ENCODE measurements at places on chromosomes 1 and 21.

- DNase-seq, result peak; percentile 95
These were observed 1.1 kb downstream of the BRWD1 start for GRCh38 chr21:39312112-39313041.

GRCh38 chr1:205350691-205351141 lies 6.0 kb downstream of the KLHDC8A start:
- no peak for DNase-seq

GRCh38 chr1:31238986-31239613 lies 587 bp downstream of the NKAIN1 start:
- no peak for DNase-seq

DNA sequence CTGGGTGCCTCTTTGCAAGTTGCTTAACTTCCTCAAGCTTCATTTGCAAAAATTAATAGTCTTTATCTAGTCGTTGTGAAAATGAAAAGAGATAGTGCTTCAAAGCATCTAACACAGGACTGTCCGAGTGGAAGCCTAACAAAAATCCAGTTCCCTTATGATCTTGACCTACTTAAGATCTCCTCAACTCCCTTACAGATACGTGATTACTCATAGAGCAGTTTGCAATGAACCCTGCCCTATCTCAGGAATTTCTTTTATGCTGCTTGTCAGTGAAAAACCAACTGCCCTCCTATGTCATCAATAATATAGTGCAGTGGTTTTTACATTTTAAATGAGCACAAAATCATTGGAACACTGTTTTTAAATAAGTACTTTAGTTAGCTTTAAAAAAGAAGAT lies 314.3 kb downstream of the BACH1 start:
- no peak for DNase-seq

GRCh38 chr1:68120136-68120791 lies 69.8 kb upstream of the DIRAS3 start:
- DNase-seq, result peak; percentile 50

- DNase-seq, result no peak
These were observed 17.5 kb upstream of the ZFP69B start for GRCh38 chr1:40432644-40433390.

GRCh38 chr1:171868217-171868803 lies 27.0 kb downstream of the DNM3 start:
- no peak for DNase-seq

- DNase-seq, result no peak
These were observed 1.8 kb upstream of the FCRL6 start for GRCh38 chr1:159800177-159800930.

DNA sequence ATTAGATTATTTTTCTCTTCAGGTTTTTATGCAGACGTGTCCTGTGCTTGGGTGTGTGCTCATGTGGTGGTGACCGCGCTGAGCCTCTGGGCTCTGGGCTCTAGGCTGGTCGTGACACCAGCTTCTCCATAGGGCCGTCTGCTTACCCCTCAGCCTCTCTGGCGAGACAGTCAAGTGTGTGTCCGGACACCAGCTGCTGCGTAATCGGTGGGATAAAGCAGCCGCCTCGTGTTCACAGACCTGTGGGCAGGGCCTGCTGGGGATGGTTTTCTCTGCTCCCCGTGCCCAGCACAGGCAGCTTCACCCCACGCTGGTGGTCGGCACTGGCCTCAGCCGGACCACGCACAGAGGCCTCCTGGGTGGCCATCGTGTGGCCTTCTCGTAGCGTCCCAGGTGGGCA lies 33.6 kb upstream of the DIP2A start:
- no peak for DNase-seq

- peak; percentile 50 for DNase-seq
These were observed 6.2 kb downstream of the LRRC3 start for GRCh38 chr21:44461464-44462001.

DNA sequence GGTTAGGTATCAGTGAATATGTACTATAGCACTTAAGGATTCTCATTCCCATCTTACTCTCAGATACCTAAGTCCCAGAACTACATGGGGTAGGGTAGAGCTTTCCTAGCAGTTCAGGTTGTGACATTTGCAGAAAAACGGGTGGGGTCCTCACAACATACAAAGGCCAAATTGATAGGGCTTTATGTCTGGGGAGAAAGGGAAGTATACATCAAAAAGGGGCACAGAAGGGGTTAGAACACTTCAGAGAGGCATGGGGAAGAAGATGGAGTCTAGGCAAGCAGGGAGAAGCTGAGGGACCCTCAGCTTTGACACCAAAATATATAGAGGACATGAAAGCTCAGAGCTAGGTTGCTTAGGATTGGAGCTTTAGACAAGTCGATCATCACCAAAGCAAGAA lies 3.6 kb downstream of the UROD start:
- no peak for DNase-seq

- no peak for DNase-seq
These were observed 8.7 kb downstream of the NFASC start for GRCh38 chr1:204879351-204879750.

GRCh38 chr1:206555473-206555935 lies 48.2 kb downstream of the RASSF5 start:
- DNase-seq, result no peak

GRCh38 chr1:155326631-155327037 lies 5.9 kb downstream of the RUSC1 start:
- DNase-seq, result no peak

DNA sequence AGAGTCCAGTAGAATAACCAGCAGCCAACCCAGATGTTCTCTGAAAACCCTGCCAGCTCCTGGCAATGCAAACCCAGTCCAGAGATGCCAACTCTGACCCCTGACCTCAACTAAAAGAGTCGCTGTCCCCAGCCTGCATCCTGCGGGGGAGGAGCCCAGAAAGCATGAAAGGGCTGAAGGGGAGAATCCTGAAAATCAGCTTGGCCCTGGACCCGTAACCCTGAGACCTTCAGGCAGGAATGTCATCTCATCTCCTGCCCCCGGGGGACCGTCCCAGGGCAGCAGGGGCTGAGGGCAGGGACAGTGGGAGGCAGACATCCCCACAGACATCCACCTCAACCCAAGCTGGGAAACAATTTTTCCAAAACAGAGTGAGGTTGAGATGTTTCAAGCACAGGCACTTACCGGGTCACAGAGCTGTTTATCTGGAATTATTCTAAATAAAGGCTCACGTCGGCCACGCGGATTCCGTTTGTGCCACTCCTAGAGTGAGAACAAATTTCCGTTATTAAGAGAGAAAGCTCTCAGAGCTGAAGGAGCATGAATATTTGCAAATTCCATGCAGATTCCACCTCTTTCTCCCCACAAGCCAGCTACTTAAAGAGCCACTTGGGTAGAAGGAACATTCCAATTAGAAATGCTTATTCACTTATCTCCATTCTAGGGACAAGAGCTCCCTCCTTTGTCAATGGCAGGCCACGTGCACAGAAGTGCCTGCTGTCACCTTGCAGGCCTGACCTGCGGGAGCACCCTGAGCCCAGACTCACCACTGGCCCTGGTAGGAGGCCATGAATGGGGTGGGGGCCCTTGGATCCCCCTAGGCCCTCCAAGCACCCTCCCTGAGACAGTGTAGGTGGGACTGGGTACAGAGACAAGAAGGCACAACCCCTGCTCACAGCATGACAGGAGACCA lies 240.1 kb downstream of the NPHP4 start:
- no peak for DNase-seq

DNA sequence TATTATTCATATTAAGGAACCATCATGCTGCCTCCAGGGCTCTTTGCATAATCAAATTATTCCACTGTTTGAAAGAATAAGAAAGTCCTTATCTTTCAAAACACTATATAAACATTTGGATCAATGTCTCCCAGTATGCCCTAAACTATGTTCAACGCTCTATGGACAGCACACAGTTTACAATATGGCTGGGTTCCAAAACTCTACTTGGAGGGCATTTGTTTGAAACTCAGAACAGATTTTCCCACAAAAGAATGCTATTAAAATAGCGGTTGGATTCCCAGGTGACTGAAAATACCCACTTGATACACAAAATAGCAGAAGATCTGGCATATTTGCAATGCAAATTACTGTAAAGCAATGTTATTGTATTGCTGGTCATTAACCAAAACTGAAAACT lies 3.2 kb downstream of the HAO2 start:
- DNase-seq, result no peak

GRCh38 chr21:28899744-28900143 lies 92.9 kb downstream of the LTN1 start:
- DNase-seq, result no peak

DNA sequence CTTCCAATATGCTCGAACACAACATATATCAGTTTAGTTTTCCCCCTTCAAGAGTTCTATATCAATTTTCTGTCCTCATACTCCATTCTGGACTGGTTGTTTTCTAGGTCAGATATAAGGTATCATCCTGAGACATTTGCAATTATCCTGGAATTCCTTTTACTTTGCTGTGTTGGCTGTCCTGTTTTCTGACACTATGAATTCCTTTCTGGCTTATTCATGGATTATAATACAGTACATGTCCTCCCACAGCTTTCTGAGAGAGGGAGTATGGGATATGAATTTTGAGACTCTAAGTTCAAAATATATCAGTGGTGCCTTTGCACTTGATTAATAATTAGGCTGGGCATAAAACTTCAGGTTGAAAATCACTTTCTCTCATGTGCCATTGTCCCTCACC lies 11.9 kb downstream of the PHTF1 start:
- no peak for DNase-seq

DNA sequence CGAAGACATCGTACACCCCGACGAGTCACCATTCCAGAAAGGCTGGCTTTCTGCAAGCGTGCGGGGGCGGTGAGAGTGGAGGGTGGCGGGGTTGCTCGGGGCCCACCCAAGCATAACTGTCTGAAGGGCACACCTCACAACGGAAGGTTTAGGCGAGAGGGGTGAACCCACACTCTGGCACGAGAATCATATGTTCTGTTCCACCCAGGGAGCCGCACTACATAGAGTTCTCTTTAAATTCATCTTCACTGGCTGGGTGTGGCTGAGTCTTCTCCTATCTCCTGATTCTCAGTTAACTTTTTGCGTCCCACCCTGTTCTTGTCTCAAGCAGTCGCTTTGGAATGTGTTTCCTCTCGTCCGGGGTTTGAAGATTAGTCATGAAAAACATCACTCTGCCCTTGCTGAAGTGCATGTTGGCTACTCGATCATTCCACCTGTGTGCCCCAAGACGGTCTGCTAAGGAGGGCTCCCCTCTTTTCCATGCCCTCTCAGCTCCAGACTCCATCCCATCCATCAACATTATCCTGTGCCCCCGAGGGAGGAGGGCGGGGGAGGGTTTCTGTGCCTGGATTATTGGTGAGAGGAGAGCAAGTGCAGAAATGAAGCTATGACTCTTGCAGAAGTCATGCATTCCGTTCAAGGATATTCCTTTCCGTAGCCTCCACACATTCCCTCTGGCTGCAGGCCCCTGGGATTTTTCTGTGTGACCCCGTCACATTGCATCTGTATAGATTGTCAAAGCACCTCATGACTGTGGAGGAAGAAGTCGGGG lies 53.5 kb upstream of the CD34 start:
- no peak for DNase-seq

GRCh38 chr21:39182016-39182415 lies 1.2 kb downstream of the PSMG1 start:
- no peak for DNase-seq

GRCh38 chr1:34529935-34530859 lies 224.7 kb upstream of the GJB5 start:
- peak; percentile 30 for DNase-seq

DNA sequence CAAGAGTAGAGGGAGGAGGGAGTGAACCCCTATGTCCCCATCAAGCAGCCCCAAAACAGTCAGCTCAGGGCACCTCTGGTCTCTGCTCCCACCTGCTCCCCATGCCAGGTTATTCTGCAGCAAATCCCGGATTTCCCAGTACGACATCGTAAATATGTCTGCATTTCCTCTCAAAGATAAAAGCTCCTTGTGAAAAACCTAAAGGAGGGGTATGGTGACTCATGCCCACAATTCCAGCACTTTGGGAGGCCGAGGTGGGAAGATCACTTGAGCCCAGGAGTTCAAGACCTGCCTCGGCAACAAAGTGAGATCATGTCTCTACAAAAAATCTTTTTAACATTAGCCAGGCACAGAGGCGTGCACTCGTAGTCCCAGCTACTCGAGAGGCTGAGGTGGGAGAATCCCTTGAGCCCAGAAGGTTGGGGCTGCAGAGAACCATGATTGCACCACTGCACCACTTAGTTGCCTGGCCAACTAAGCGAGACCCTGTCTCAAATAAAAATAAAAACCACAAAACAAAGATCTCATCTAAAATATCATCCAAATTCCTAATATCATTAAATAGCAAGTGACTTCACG lies 7.1 kb downstream of the ACOT7 start:
- DNase-seq, result no peak

GRCh38 chr1:235876402-235876841 lies 9.7 kb upstream of the LYST start:
- no peak for DNase-seq

GRCh38 chr1:52588535-52588934 lies 13.6 kb upstream of the GPX7 start:
- DNase-seq, result no peak

GRCh38 chr1:184299406-184299790 lies 87.4 kb upstream of the C1orf21 start:
- no peak for DNase-seq

DNA sequence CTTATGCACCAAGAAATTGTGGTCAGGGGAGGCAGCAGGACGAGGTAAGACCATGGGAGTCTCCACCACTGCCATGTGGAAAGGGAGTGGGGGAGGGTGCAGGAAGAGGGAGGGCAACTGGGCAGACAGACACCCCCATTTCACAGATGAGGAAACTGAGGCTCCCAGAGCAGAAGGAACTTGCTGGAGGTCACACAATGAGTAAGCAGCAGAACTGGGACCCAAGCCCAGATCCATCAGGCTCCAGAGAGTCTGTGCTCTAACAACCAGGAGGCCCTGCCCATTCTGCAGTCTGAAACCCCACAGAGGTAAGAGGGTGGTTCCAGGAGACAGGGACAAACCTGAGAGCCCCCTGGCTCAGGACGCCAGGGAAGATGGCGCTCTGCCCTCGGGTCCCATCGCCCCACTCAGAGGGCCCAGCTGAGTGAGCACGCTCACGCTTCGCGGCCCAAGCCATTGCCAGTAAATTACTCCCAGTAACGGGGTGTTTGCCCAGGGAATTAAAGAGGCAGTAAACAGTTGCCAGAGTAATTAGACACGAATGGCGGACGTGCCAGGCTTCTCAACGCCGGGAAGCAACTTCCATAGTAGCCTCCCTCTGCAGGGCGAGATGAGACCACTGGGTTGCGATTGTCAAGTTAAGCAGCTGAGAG lies 59.2 kb downstream of the MATN1 start:
- DNase-seq, result peak; percentile 34

GRCh38 chr1:75305061-75305460 lies 170.9 kb downstream of the LHX8 start:
- no peak for DNase-seq

DNA sequence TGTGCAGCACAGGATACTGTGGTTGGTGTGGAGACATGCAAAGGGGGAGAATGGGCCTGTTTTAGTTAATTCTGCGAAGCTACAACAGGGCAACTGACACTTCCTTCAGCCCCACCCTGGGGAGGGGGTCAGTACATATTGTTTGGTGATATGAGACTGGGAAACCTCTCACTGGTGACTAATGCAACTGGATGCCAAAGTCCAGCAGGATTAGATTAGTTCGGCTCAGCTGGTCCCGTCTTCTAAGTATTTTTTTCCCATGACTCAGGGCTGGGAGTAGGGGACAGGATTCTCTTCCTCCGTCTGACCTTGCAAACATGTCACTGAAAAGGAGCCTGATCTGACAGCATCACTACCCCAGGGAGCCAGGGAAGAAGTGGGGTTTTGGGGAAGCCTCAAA lies 43.0 kb downstream of the PLXNA2 start:
- DNase-seq, result no peak

- no peak for DNase-seq
These were observed 21.9 kb downstream of the SPEN start for GRCh38 chr1:15869413-15869812.

Measured in left hindlimb (tissue), 1 donor.